Stimulated activated CD8-positive, alpha-beta memory T cell treated with anti-CD3 and anti-CD28 coated beads, Interleukin-4, amount 100 ng/mL, for 24 hours (primary cell): ENCODE measurements at places on chromosomes 12 and 14.
A peak's percentile ranks its signal among the peaks of the same experiment; 100 is the strongest.

DNA sequence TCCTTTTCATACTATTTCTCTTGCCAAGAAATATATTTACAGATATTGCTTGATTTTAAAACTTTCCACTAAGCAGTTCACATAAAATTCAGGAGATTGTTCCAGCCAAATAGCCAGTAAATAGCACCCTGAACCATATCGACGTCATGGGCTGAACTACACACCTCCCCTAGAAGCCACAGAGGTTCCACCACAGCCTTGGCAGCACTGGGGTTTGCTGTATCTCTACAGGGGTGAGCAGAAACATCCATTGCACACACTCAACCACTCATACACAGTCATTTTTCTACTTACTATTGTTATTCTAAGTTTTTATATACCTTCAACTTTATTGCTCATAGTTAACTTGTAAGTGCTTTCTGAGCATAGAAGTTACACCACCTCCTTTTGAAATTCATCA lies 8.1 kb upstream of the EIF2S3B start:
- peak; percentile 52 for DNase-seq

DNA sequence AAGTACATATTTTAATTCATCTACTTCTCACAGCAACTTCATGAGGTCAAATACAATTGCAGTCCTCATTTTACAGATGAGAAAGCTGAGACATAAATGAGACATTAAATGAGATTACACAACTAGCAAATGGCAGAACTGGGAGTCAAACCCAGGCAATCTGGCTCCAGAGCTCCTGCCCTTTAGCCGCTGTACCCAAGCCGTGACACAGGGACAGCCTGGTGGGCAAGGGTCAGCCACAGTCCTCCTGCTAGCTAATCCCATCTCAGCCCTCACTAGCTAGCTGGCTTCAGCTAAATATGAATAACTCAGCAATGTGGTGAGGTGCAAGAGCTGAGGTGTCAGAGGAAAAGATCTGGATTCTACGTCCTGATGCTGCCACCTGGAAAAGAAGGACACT lies 54.8 kb downstream of the NINJ2 start:
- DNase-seq, result no peak

GRCh38 chr14:102668291-102668873 lies 75.9 kb downstream of the RCOR1 start:
- no peak for DNase-seq

- DNase-seq, result peak; percentile 29
Measured at GRCh38 chr12:53324113-53324778, 2.8 kb upstream of the AAAS start.

DNA sequence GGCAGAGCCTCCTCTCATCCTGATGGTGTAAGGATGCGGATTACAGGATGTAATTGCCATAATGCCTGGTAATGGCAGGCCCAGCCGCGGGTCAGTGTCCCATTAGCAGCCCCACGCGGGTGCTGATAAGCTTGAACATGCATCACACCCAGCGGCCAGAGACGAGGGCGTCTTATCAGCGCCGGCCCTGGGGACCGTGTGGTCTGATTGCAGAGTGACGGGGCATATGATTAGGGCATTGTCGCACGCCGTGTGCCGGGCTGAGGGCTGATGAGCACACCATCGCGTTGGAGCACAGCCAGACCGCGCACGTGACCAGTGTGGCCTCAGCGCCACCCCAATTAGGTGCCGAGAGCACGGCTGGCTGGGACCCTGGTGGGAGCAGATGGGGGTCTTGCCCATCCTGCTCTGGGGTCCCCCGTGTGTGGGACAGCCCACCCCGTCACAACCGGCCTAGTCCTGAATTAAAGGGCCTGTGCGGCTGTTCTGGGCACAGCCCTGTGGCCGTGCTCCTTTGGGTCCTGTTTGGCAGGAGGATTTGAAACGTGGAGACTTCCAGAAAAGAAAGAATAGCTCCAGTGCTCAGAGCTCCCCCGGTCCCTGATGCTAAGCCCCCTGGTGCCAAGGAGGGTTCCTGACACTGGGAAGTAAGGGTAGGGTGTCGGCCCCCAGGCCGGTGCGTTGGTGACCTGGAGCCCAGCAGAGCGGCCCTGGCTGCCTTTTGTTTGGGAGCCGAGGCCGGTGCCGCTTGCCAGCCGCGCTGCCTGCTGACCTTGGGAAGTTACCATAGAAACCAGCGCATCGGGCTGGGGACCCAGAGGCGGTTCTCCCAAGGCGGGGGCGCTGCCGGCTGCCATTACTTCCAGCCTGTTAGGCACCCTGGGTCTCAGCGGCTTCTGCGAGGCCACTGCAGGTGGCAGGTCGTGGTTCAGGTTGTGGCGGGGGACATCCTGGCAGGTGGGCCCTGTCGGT lies 20.7 kb downstream of the KIF26A start:
- no peak for DNase-seq

DNA sequence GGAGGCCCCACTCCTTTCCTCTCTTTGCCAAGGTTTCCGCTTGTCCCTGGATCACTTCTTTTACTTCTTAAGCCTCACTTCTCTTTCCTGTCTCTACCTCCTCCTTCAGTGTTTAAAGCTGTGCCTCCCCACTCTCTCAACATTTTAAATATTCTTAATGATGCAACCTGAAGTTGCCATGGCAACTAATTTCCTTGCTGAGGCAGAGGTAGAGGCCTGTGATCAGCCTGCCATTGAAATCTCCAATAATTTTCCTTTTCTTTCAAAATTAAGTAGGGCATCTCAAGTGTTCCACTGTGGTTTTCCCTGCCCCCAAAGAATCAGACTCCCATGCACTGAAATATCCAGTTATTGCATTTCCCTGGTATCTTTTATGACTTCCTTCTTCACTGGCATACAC lies 108.6 kb upstream of the VRK1 start:
- DNase-seq, result no peak

- no peak for DNase-seq
Measured at GRCh38 chr14:72177251-72177650, 245.0 kb downstream of the RGS6 start.

DNA sequence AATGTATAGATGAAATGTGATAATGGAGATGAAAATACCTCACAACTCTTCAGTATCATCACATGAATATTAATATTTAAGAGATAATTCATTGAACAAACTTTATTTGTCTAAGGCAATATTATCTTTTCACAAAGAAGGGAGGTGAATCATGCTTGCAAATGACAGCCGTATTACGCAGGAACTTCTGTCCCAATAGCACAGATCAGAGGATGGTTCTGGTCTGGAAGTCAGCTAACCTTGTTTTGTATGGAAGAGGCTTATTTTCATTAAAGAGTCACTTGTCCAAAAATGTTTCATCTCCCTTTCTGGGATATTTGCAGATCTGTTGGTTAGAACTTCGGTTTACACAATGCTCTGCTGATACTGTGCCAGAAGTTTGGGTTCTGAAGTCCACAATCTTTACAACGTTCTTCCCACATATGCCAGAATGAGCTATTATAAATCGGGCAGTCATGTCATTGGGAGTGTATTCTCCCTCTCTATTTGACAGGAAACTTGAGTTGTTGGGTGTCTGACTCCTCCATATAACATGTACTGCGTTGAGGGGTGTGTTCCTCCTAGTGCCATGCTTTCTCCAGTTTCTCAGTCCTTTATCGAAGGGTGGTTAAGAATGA lies 29.8 kb downstream of the YY1 start:
- no peak for DNase-seq

- DNase-seq, result no peak
Measured at GRCh38 chr14:51533160-51533559, 118.5 kb upstream of the FRMD6 start.

DNA sequence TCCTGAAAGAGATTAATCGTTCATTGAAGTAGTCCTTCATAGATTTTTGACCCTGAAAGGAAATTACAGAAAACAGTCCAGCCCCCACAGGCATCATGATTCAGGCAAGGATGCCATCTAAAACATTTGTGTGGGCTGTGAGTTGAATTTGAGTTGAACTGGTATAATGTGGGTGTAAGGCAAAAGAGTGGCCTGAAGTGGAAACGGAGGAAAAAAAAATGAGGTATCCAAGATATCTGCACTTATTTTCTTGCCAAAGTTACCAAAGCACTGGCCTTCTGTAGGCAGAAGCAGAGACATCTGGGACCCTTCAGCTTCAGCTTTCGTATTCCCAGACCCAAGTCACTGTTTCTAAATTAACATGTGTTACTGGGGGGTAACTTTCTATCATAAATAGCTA lies 105.1 kb upstream of the DIO2 start:
- no peak for DNase-seq

DNA sequence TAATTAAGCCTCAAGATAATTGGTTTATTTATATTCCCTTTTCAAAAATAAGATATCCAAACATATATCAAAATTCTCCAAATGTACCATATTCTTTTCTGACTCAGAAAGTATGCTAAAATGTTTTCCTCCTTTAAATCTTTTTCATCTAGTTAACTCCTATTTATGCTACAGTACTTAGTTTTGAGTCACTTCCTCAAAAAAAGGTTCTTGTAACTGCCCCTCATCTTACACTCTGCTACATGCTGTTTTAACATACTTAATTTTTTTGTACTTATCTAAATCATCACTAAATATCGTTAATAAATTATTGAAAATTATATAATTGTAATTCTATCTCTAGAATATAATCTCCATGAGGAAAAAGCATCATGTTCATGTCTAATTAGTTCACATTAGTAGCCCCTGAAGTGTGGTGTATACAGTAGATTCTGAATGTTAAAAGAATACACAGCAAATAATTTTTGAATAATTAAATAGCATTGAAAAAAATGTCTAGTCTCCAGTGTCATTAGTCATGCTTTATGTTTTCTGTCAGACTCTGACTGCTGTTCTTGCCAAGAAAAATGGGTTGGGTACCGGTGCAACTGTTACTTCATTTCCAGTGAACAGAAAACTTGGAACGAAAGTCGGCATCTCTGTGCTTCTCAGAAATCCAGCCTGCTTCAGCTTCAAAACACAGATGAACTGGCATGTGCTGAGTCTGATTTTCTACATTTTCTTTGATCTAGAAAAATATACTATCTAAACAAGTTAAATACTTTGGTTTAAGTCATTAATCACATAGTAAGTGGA lies 3.5 kb downstream of the KLRD1 start:
- no peak for DNase-seq
